ENCODE measurements at places on chromosomes 5 and 9.

- DNase-seq, result no peak
Observed at GRCh38 chr9:12680757-12681156, 12.4 kb upstream of the TYRP1 start.

DNA sequence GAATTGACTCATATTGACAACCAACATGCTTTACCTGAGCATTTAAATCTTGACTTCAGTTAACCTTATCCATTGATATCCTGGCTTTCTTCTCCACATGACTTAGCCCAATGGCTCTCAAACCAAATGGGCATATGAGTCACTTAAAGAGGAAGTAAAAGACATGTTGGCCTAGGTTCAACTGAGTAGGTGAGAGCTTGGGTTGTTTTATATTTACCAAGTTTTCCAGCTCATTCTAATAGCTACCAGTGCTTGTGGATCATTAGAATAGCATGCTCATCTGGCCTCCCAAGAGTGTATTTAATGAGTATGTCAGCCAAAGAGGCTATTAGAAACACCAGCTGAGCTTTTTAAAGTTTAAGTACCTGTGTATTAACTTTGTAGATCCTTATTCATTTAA lies 1049.0 kb downstream of the PTPRD start:
- peak; percentile 55 for DNase-seq

DNA sequence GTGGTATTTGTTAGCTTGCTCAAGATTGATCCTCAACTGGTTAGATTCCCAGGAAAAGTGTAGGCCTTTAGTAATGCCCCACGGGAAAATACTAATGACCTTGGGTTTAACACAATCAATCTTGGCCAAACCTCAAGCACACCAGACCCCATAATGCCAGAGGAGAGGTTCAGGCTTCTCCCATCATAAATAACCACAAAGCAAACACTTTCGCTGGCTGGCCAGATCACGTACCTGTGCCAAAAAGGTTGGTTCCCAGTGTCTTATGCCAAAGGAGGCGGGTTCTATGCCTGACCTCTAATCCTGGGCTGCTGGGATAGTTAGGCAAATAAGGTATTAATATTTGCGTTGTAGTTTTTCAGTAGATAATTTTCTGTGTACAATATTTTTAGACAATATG lies 379.2 kb upstream of the CDH18 start:
- DNase-seq, result no peak

- DNase-seq, result no peak
Observed at GRCh38 chr5:368183-369084, 46.9 kb downstream of the AHRR start.

- no peak for DNase-seq
Observed at GRCh38 chr9:7172154-7173115, 414.7 kb downstream of the KDM4C start.

DNA sequence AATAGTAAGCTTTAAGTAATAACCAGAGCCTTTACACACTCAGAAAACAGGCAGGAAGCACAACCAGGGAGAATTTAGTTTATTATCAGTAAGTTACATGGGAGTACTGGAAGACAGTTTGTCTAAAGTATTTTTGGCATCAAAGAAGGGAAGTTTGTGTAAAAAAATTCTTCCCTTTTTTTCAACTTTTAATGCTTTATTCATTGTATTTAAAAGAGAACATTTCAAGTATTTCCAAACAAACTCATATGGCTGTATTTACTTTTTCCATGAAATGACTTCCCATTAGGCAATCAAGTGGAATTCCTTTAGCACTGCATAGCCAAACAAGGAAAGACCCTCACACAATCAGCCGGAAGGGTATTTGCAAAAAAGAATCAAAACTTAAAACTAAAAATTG lies 26.7 kb downstream of the RNF145 start:
- no peak for DNase-seq

GRCh38 chr5:94614156-94614805 lies 4.1 kb downstream of the KIAA0825 start:
- no peak for DNase-seq

DNA sequence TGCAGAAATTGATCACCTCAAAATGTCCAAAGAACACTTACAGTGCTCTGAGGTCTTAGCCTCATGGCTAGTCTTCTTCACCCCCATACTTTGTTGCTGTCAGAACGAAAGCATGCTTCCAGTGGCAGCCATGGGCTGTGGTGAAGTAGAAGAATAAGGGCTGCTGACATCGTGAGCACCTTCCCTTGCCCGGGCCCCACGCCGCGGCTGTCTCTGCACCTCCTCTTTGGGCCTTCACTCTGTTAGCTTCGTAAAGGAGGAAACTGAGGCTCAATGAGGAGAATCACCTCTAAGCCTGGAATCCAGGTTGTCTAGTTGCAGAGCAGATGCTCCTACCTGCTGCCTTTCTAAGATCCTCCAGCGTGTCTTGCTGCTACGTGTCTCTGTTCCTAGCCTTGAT lies 139.5 kb upstream of the SLC28A3 start:
- DNase-seq, result no peak

DNA sequence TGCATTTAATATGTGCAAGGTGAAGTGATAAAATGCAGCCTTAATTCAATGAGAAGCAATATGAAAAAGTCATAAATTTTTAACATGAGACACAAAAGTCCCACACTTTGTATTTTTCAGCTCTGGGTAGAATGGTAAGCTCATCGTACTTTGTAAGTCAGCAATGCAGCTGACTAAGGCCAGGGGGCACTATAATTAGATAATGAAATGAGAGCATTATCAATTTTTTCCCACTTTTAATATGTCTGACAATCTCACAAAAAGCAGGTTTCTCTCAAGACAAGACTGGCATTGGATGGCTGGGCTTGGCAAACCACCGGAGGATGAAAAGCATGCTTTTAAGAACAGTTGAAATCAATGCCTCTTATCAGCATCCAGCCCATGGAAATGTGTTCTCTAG lies 162.8 kb downstream of the FAM174A start:
- DNase-seq, result no peak

DNA sequence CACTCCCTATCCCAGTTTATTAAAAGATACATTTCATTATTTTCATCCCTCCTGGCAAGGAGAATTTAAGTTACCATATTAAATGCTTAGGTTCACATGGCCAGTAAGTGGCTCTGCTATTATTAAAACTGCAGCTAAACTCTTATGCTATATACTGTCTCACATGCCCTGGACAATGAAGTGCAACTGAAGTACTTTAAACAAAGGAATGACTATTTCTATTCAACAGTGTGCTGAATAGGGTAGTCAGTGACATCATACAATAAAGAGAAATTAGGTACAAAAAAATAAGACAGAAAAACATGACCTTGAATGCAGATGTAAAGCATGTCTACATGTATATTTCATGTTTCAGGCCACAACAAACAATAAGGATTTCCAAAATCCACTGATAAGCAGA lies 282.6 kb upstream of the SMC2 start:
- no peak for DNase-seq

GRCh38 chr9:12464400-12464799 lies 228.8 kb upstream of the TYRP1 start:
- peak; percentile 5 for DNase-seq

GRCh38 chr5:104299998-104300706 lies 737.6 kb upstream of the NUDT12 start:
- no peak for DNase-seq

DNA sequence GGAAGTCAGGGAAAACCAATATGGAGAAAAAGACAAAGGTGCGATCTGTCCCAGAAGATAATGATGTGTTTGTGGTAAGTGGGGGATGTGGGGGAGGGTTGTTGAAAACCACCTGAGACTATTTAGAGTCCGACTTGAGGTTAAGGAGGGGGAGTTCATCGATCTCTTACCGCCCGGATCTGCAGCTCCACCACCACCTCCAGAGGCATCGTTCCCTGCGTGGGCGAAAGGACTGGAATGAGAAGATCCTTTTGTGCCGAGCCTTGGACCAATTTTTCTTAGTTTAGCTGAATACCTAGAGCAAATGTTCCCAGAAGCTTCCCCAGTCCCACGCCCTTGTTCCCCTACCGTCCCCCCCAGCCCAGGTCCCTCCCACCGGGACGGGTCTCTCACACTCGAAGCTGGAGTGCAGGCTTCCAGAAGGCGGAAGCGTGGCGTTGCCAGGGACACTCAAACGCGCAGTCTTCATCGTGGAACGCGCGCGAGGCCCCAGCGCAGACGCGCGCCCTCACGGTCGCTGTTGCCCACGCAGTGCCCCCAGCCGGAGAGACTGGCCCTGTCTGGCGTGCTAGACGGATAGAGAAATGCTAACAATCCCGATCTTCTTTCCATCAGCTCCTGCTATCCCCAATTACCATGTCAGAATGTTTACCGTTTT lies at the start of gene SPATA6L:
SPATA6L (minus strand) TSS at position 439 of the 658 bp plus-strand sequence; CDS start at position 209, 230 bp downstream.
- DNase-seq, result no peak

DNA sequence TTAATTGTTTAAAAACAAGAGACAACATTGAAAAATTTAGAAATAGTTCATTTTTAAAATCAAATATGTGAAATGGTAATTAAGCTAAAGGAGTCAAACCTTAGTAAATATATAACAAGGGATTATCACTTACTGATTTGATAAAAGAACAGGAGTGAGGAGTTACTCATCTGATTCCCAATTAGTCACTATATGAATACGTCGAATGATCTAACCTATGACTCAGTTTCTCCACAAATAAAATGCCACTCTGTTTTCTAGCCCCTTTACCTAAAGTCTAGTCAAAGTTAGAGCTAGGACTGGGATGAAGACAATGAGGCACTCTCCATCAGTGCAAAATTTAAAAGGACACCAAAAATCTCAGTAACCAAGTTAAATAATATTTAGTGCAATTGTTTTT lies 70.4 kb upstream of the RASEF start:
- no peak for DNase-seq

DNA sequence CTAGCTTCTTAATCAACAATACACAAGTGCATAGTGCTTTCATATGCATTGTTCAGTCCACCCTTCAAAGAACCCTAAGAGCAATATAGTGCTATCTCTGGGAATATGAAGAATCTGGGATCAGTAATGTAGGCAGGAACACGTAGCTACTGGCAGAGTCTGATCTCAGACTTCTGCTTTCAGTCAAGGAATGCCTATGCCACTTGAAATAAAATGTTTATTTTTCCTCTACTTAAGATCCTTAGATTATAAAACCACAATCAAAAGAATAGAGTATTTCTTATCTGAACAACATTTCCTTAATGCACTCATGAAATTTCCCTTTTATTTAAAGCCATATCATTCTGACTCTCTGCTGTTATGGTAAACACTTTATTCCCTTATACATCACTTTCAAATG lies 1407.8 kb upstream of the C9orf72 start:
- no peak for DNase-seq

- no peak for DNase-seq
Observed at GRCh38 chr5:75617736-75618352, 6.6 kb downstream of the ANKDD1B start.

DNA sequence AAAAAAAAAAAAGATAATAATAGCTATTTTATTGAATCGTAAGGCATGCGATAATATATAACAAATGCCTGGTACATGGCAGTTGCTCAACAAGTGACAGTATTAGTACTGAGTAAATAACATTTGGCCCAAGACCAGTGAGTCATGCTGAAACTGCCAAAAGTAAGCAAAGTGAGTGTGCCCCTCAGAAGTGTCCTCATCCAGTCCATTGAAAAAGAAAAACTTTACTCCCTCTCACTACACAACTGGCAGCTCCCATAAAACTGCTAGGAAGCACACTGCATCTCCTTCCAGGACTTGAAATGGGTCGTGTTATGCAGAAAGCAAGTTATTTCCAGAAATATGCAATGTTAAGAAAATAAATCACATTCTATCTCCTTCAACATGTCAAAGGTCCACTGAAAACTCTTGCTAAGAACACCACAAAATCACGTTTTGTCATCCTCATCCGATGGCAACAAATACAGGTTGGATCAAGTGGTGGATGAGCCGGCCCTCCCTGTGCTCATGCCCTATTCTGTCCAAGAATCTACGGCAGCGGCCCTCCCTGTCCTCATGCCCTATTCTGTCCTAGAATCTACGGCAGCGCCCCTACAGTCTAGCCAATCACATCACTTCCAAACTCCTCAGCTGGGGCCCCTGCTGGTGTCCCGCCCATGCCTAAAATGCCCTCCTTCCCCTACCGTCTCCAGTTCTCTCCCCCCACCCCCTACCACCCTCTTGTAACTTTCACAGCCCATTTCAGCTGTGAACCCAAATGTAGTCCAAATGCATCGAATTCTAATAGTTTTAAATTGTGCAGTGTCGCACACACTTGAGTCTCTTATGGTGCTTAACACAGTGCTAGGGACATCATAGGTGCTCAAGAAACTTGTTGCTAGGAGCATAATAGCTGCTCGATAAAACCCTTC lies 12.5 kb downstream of the PTCH1 start:
- DNase-seq, result no peak

- DNase-seq, result no peak
Observed at GRCh38 chr5:149544028-149544420, 7.2 kb downstream of the CSNK1A1 start.

- no peak for DNase-seq
Observed at GRCh38 chr5:852018-852417, 1.2 kb upstream of the ZDHHC11 start.

DNA sequence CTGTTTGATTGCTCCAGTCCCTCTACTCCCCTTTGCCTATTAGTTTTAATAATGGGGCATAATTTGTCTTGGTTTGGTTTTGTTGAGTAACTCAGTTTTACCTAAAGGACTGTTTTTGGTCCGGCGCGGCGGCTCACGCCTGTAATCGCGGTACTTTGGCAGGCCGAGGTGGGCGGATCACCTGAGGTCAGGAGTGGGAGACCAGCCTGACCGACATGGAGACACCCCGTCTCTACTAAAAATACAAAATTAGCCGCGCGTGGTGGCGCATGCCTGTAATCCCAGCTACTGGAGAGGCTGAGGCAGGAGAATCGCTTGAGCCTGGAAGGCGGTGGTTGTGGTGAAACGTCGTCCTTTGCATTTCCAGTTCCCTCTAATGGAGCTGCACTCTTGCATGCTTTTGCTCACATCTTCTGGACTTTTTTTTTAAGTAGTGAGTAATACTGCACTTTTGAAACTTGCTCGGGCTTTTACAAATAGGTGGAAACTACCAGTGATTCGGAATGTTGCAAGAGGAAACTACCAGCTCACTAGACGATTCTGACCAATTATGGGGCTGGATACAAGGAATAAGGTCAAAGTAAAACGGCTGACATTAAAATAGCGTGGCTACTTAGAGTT lies 721 bp upstream of the MAML1 start:
- DNase-seq, result no peak

- DNase-seq, result peak; percentile 41
Observed at GRCh38 chr5:26259081-26259480, 779.3 kb downstream of the CDH9 start.

DNA sequence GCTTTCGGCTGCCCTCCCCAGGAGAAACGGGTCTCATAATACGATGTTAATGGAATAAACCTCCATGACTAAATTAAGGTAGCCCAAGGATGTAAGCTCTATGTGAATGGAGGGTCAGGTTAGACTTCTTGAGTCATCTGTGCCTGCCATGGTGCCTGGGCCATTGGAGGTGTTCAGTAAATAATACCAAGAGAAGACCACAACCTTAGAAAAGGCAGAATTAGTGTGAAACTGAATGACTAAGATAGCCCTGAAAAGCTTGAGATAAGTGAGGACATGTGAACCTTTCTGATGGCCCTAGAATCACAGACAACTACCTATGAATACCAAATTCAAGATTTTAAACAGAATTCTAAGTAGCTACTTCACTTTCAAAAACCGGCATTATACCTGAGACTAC lies 160.6 kb downstream of the KIAA0825 start:
- DNase-seq, result no peak
